ENCODE measurements at places on chromosomes 6 and 20. TPM values are rescaled to one million over a fixed set of nuclear protein-coding genes. Genes with fewer than 3 reads are reported as not detected.
A peak's percentile ranks its signal among the peaks of the same experiment; 100 is the strongest.

Gene NKAIN2
- total RNA-seq = not detected

Gene TRIM15
- not detected for total RNA-seq

Gene SLC22A2
- not detected for total RNA-seq

DNA sequence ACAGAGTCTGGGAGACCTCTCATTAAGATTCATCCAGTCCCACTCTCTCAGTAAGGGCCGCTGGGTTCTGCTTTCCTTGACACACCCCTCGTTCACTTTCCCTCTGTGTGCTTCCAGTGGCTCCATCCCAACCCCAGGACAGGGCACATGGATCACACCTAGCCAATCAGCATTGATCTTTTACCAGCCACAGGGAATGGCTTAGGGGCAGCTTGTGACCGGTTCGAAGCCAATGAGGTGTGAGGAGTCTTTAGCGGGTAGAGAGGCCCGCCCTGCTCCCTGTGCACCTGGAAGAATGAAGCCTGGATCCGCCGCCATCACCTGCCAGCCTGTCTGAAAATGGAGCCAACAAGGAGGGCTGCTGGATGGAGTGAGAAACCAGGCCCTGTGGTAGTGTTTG lies 35.2 kb upstream of the OVOL2 start:
- no peak for DNase-seq

- DNase-seq = no peak
These were observed 5.1 kb upstream of the GTSF1L start for GRCh38 chr20:43731927-43732326.

DNA sequence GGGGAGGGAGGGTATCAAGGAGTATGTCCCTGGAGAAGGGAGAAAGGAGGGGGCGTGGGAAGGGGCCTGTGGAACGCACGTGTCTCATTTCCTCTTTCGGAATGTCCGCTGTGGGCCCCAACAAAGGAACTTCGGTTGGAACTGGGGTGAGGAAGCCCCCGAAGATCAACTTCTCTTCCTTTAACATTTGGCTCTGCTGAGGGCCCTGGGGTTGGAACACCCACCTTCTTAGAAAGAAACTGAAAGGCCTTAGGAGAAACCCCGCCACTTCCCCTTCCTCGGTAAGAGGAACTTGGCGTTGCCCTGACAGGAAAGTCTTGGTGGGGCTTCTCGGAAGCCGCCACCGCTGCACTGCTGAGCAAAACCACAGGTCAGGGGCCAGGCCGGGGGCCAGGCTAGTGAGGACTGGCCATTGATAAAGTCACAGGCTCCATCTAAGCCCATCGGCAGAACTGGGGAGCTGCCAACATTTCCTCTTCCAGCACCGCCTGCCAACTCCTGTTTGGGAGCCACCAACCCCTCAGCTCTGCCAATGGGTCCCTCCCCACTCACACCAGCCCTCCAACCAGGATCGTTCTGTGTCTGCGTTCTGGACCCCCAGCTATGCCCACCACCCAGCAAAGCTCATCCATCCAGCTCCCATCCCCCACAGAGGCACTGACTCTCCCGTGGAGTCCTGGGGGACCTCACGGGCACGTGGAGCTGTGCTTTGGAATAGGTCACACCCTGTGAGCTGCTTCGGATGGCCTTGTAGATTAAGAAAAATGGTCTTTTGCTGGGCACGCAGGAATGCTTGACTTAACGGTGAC lies 44.8 kb downstream of the FGD2 start:
- peak; percentile 86 for DNase-seq

All from activated CD4-positive, alpha-beta memory T cell treated with anti-CD3 and anti-CD28 coated beads, Interleukin-2, amount 10 ng/mL, durations not matched to agents 7 days and 5 days (primary cell).